Calu3 (cell line): ENCODE measurements at places on chromosomes 4 and X. TPM values are rescaled to one million over a fixed set of nuclear protein-coding genes. Genes with fewer than 3 reads are reported as not detected.

DNA sequence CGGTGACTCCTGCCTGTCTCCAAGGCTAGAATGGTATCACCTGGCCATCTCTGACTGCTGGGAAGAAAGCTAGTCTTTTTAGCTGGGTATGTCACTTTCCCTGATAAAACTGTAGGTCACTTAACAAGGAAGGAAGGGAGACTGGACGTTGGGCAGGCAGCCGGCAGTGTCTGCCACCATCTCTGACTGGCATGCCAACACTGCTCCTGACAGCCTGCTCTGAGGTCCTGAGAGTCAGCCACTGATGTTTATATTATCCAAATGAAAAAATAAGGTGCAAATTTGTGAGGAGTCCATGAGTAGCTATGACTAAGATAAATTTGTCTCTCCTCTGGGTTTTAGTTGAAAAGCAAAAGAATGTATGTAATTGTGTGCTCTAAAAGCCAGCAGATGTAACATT is 77.2 kb downstream of the SNX25 start:
- DNase-seq, result no peak
- peaks cover 20% of the 10 kb centered on the region for H3K4me1 ChIP-seq
- no peak overlapping the region for H3K27ac ChIP-seq
- peaks cover 3% of the 10 kb centered on the region for H3K36me3 ChIP-seq
- H3K27me3 ChIP-seq, result no peaks in the 10 kb centered on the region

- no peaks in the 10 kb centered on the region for H3K36me3 ChIP-seq
- H3K4me1 ChIP-seq, result no peaks in the 10 kb centered on the region
- H3K4me3 ChIP-seq, result no peak overlapping the region
- H3K27me3 ChIP-seq, result peaks cover 24% of the 10 kb centered on the region
- H3K27ac ChIP-seq, result no peak overlapping the region
Measured at GRCh38 chr4:147039976-147040575, 94.4 kb upstream of the TTC29 start.

GRCh38 chr4:152935631-152936445 is at the start of gene FHDC1:
Gene FHDC1, plus strand, starts transcription at chr4:152936323. Its CDS starts 6,735 bp downstream, at chr4:152943058.
- H3K27me3 ChIP-seq, result no peaks in the 10 kb centered on the region
- DNase-seq, result peak; percentile 80
- peaks cover 19% of the 10 kb centered on the region for H3K4me1 ChIP-seq
- peaks cover 23% of the 10 kb centered on the region for H3K36me3 ChIP-seq

- DNase-seq, result peak; percentile 4
- H3K4me3 ChIP-seq, result no peak overlapping the region
- no peaks in the 10 kb centered on the region for H3K4me1 ChIP-seq
- no peaks in the 10 kb centered on the region for H3K27me3 ChIP-seq
- H3K27ac ChIP-seq, result no peak overlapping the region
Measured at GRCh38 chr4:4762909-4763821, 96.3 kb upstream of the MSX1 start.

DNA sequence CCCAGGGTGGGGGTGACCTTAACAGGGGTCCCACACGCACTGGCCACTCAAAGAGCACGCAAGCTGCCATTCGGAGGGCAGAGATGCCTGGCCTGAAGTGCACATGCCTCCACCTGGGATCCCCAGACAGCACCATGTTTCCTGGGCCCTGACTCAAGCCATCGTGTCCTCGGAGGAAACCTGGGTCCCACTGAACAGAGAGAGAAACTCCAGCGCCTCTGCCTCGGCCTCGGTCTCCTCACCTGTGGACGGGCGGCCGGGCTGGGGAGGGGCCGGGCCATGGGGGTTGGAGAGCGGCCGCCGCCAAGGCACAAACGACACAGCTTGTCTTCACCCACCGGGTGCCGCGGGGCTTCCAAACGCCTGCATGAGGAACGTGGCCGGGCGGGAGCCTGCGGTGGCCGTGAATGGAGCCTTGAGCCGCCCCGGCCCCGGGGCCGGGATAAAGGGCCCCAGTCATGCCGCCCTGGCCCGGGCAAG is 30.0 kb upstream of the FGFR3 start:
- H3K4me3 ChIP-seq, result no peak overlapping the region
- peaks cover 5% of the 10 kb centered on the region for H3K36me3 ChIP-seq

DNA sequence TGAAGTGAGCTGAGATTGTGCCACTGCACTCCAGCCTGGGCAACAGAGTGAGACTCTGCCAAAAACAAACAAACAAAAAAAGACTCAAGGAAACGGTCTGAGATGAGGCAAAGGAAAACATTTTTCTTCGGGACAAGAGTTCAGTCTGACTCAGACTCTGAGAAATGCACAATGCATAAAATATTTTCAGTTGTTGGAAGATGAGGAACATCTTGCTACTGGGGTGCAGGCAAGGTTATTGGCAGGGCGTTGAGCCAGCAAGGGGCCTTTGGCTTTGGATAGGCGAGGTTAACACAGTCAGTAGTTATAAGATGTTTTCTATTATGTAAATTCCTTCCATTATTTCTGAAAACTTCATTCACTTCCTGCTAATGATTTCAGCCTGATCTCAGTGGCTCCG is 96.1 kb upstream of the VCX start:
- H3K36me3 ChIP-seq, result no peaks in the 10 kb centered on the region
- DNase-seq, result no peak
- no peak overlapping the region for H3K4me3 ChIP-seq
- no peaks in the 10 kb centered on the region for H3K27me3 ChIP-seq
- H3K4me1 ChIP-seq, result no peaks in the 10 kb centered on the region

GRCh38 chr4:140395668-140396067 is 22.2 kb downstream of the SCOC start:
- H3K4me1 ChIP-seq, result no peaks in the 10 kb centered on the region
- H3K27me3 ChIP-seq, result no peaks in the 10 kb centered on the region
- H3K36me3 ChIP-seq, result no peaks in the 10 kb centered on the region
- H3K4me3 ChIP-seq, result no peak overlapping the region

GRCh38 chr4:40301603-40302002 is 33.5 kb upstream of the CHRNA9 start:
- no peak overlapping the region for H3K4me3 ChIP-seq
- no peaks in the 10 kb centered on the region for H3K4me1 ChIP-seq
- no peak overlapping the region for H3K27ac ChIP-seq
- no peaks in the 10 kb centered on the region for H3K27me3 ChIP-seq
- H3K36me3 ChIP-seq, result no peaks in the 10 kb centered on the region

- DNase-seq, result no peak
- no peaks in the 10 kb centered on the region for H3K36me3 ChIP-seq
- no peak overlapping the region for H3K4me3 ChIP-seq
Measured at GRCh38 chr4:42416017-42416416, 18.7 kb downstream of the SHISA3 start.

DNA sequence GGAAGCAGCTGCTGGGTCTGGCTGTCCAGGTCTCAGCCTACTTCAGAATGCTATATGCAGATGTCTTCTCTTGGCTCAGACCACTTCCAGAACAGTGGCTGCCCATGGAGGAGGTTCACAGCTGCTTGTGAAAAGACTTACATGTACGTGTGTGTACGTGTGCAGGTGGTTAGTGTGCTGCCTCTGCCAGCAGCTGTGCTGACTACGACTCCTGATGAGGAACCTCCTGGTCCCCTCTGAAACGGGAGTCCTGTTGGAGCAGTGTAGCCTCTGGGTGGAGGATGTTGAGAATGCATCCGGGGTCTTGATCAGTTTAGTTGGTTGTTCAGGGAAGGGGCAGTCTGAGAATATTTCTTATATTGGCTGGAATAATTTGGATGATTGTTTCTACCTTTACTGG is 155.9 kb upstream of the WDR1 start:
- H3K4me1 ChIP-seq, result no peaks in the 10 kb centered on the region
- peaks cover 32% of the 10 kb centered on the region for H3K27me3 ChIP-seq
- H3K4me3 ChIP-seq, result no peak overlapping the region
- no peak for DNase-seq

- H3K27me3 ChIP-seq, result peaks cover 73% of the 10 kb centered on the region
- H3K4me3 ChIP-seq, result no peak overlapping the region
- H3K36me3 ChIP-seq, result no peaks in the 10 kb centered on the region
- no peak for DNase-seq
Measured at GRCh38 chr4:8655411-8656184, 63.0 kb downstream of the CPZ start.

DNA sequence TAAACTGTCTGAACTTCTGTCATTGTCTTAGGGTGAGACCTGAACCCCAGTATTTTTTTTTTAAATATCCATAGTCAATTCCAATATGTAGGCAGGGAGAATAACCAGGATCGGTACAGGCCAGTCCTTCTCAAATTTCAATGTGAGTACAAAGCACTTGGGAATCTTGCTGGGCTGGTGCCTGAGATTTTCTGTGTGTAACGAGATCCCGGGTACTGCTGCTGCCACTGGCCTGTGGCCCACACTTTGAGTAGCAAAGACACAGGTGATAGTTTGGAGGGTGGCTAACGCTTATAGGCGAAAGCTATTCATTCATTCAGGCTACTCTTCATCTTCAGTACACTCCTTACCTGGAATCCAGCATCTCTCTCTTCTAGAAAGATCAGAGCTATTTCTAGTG is 923.6 kb upstream of the TENM3 start:
- no peak for DNase-seq
- no peaks in the 10 kb centered on the region for H3K27me3 ChIP-seq
- H3K4me3 ChIP-seq, result no peak overlapping the region
- H3K4me1 ChIP-seq, result no peaks in the 10 kb centered on the region
- H3K27ac ChIP-seq, result no peak overlapping the region

DNA sequence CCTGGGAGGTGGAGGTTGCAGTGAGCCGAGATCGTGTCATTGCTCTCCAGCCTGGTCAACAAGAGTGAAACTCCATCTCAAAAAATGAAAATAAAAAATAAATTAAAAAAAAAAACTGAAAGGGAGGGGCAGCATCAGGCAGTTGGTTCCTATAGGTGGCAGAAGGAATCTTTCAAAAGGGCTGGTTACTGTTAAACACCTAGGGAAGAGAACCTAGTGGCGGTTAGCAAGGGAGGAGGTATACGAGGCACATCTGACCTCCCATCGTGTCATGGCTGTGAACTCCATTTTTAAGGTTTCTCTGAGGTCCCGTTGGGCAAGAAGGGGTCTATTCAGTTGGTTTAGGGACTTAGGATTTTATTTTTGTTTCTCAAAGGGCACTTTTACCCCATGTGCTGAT is 150.1 kb downstream of the SLC7A11 start:
- H3K4me1 ChIP-seq, result peaks cover 33% of the 10 kb centered on the region
- no peak overlapping the region for H3K27ac ChIP-seq
- no peaks in the 10 kb centered on the region for H3K36me3 ChIP-seq
- no peaks in the 10 kb centered on the region for H3K27me3 ChIP-seq

GRCh38 chr4:119189638-119190037 is 22.9 kb upstream of the USP53 start:
- H3K27ac ChIP-seq, result no peak overlapping the region
- no peak for DNase-seq
- no peaks in the 10 kb centered on the region for H3K27me3 ChIP-seq
- H3K4me1 ChIP-seq, result peaks cover 8% of the 10 kb centered on the region
- H3K36me3 ChIP-seq, result no peaks in the 10 kb centered on the region
- H3K4me3 ChIP-seq, result no peak overlapping the region

- no peak overlapping the region for H3K27ac ChIP-seq
- H3K36me3 ChIP-seq, result peaks cover 18% of the 10 kb centered on the region
- no peaks in the 10 kb centered on the region for H3K4me1 ChIP-seq
- peak overlapping the region; percentile 90 for H3K4me3 ChIP-seq
Measured at GRCh38 chr4:61200916-61201526, 895 bp downstream of the ADGRL3 start.

GRCh38 chr4:163810755-163811154 is 316.3 kb downstream of the TMA16 start:
- H3K4me3 ChIP-seq, result no peak overlapping the region
- H3K27ac ChIP-seq, result no peak overlapping the region
- peaks cover 19% of the 10 kb centered on the region for H3K4me1 ChIP-seq

DNA sequence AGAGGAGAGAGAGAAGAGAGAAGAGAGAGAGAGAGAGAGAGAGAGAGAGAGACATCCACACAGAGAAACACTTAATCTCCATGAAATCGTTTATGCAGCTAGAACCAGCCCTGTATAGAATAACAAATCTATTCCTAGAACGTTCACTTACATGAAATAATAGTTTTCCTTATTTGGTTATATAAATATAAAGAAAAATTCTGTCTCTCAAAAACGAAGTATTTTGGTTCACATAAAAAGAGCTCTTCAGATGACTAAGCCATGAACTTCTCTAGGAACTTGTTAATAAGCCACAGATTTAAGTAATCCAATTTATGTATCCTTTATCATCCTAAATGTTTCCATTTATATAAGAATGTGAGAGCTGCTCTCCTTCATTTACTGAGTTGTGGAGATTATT is 1315.1 kb upstream of the PCDH7 start:
- DNase-seq, result no peak
- no peaks in the 10 kb centered on the region for H3K27me3 ChIP-seq
- no peak overlapping the region for H3K4me3 ChIP-seq
- no peak overlapping the region for H3K27ac ChIP-seq
- no peaks in the 10 kb centered on the region for H3K4me1 ChIP-seq

DNA sequence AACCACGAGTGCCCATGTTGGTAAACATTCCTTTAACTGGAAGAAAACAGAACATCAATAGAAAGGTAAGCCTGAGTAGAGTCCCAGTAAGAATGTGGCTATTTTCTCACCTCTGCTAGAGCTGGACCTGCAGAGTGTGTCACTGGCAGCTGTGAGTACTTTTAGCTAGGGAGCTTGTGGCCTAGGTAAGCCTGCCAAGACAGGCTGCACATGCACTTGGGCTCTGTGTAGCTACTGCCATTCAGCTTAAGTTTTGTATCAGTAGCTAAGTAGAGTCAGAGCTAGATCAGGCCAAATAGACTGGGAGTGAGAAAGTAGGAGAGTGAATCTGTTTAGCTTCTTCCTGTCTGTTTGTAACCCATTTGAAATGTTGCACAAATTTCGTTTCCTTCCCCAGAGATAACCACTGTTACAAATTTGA is 35.3 kb downstream of the RBPJ start:
- no peak for DNase-seq
- no peaks in the 10 kb centered on the region for H3K36me3 ChIP-seq
- H3K4me3 ChIP-seq, result no peak overlapping the region
- H3K4me1 ChIP-seq, result no peaks in the 10 kb centered on the region
- no peaks in the 10 kb centered on the region for H3K27me3 ChIP-seq

DNA sequence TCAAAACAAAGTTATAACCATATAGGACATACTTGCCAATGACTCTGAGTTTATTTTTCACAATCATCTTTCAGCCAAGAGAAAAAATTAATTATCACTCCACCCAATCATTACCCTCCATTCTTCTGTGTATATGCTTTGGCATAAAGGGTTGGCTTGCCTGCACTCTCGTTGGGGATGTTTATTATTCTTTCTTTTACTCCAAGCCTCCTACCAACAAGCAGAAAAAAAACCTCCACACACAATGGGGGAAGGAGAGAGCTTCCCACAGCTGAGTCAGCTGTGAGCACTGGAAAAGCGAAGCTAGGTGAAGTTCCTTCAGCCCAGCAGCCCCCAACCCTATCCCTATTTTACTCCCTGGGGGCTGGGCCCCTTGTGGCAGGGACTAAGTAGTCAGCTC is 1.5 kb downstream of the OPHN1 start:
- H3K27me3 ChIP-seq, result no peaks in the 10 kb centered on the region
- peaks cover 14% of the 10 kb centered on the region for H3K4me1 ChIP-seq
- peaks cover 23% of the 10 kb centered on the region for H3K36me3 ChIP-seq
- H3K27ac ChIP-seq, result no peak overlapping the region

GRCh38 chrX:153649178-153649914 is 2.3 kb downstream of the DUSP9 start:
- peak; percentile 36 for DNase-seq
- H3K4me3 ChIP-seq, result no peak overlapping the region
- H3K36me3 ChIP-seq, result no peaks in the 10 kb centered on the region
- H3K27ac ChIP-seq, result no peak overlapping the region

FGG gene
- total RNA-seq, result 0.24 TPM in 1 of 2 replicates, not detected in the other

NDST4 gene
- total RNA-seq, result not detected in 2 replicates

SCML2 gene
- total RNA-seq, result 1.4 and 1.9 TPM in 2 replicates

TAF9B gene
- 11.5 and 18.4 TPM in 2 replicates for total RNA-seq

RHOXF1 gene
- not detected in 2 replicates for total RNA-seq

ATP2B3 gene
- total RNA-seq, result not detected in 2 replicates

TCEAL5 gene
- not detected in 2 replicates for total RNA-seq

CCDC110 gene
- not detected in 2 replicates for total RNA-seq

C4orf54 gene
- total RNA-seq, result not detected in 2 replicates

PAGE5 gene
- not detected in 2 replicates for total RNA-seq

FAM47A gene
- not detected in 2 replicates for total RNA-seq

FOXP3 gene
- 0.26 TPM in 1 of 2 replicates, not detected in the other for total RNA-seq

TMEM184C gene
- 23.3 and 30.1 TPM in 2 replicates for total RNA-seq

MAGED4 gene
- total RNA-seq, result 5.7 and 7.8 TPM in 2 replicates
